ENCODE measurements at places on chromosomes 2 and 18. TPM values are rescaled to one million over a fixed set of nuclear protein-coding genes. Genes with fewer than 3 reads are reported as not detected.

Gene TWIST2
- total RNA-seq, result 1.2 TPM

Gene CXCR1
- total RNA-seq, result not detected

Gene UGT1A8
- total RNA-seq, result not detected

Gene ADGRF3
- total RNA-seq, result 0.18 TPM

Gene STK36
- total RNA-seq, result 34.9 TPM

Gene TEX44
- not detected for total RNA-seq

Gene C1QL2
- total RNA-seq, result not detected

Gene ID2
- 4.1 TPM for total RNA-seq

Gene SALL3
- total RNA-seq, result not detected

Gene LRRC30
- total RNA-seq, result not detected

Gene DCDC2C
- not detected for total RNA-seq

Gene PROKR1
- total RNA-seq, result not detected

Gene ACMSD
- total RNA-seq, result not detected

Gene EIF2B4
- total RNA-seq, result 43.7 TPM

Gene SLC4A5
- total RNA-seq, result 0.97 TPM

Gene GRHL1
- total RNA-seq, result 0.85 TPM

Gene AGXT
- not detected for total RNA-seq

Gene ACADL
- total RNA-seq, result not detected

Gene CTAGE1
- total RNA-seq, result not detected

Gene RIT2
- not detected for total RNA-seq

Gene COL4A4
- total RNA-seq, result not detected

Gene GAREM1
- 1.1 TPM for total RNA-seq

Gene MROH2A
- not detected for total RNA-seq

Gene SERPINB11
- not detected for total RNA-seq

Gene GTF2A1L
- not detected for total RNA-seq

Gene EML6
- total RNA-seq, result 2.1 TPM

Gene NGEF
- 0.22 TPM for total RNA-seq

Gene BMP10
- total RNA-seq, result not detected

Gene CROCC2
- total RNA-seq, result not detected

Gene REG1B
- total RNA-seq, result not detected

Gene ACTR3
- 374 TPM for total RNA-seq

Gene ZC3H6
- total RNA-seq, result 3.0 TPM

Gene REG3A
- not detected for total RNA-seq

Gene SRD5A2
- not detected for total RNA-seq

Gene GREB1L
- total RNA-seq, result 0.76 TPM

Gene TOGARAM2
- not detected for total RNA-seq

Gene AFTPH
- total RNA-seq, result 16.7 TPM

Gene SMYD1
- total RNA-seq, result not detected

Gene NETO1
- not detected for total RNA-seq

Gene OBSL1
- total RNA-seq, result 8.0 TPM

Gene RND3
- total RNA-seq, result 132 TPM

Gene BOLL
- not detected for total RNA-seq

Gene CFAP65
- not detected for total RNA-seq

Gene FOXD4L1
- total RNA-seq, result 0.18 TPM

Gene CCDC141
- not detected for total RNA-seq

Gene ARHGAP28
- 23.4 TPM for total RNA-seq

Gene ASIC4
- total RNA-seq, result not detected

Gene CYTIP
- total RNA-seq, result not detected

Gene SAG
- not detected for total RNA-seq

Gene OTX1
- total RNA-seq, result not detected

Gene AOX1
- 0.23 TPM for total RNA-seq

Gene ANKRD30B
- not detected for total RNA-seq

Gene ATP9B
- 18.2 TPM for total RNA-seq

Gene KCNJ13
- total RNA-seq, result not detected

Gene LRP1B
- 0.07 TPM for total RNA-seq

Gene PID1
- not detected for total RNA-seq
